Left renal pelvis (tissue), 4 donors: ENCODE measurements at places on chromosomes 7 and 10. TPM values are rescaled to one million over a fixed set of nuclear protein-coding genes. Genes with fewer than 3 reads are reported as not detected.

Gene TSPAN33
- polyA plus RNA-seq = 6.3 TPM

Gene TFPI2
- polyA plus RNA-seq = 18.0 TPM

DNA sequence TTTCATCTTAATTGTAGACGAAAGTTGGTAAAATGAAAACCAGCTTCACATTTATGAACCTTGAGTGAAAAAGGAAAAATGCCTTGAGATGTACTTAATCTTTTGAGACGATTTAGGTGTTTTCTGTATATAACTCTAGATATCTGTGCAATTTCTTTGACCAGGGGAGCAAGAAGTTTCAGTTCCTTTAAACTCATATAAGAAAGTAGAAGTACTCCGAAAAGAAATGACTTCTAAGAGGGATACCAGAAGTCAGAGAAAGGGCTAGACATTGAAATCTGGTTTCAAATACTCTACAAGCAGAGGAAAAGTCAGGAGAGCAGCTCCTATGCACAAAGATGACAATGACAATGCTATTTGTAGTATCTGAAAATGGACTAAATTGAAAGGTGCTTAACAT lies 303.7 kb downstream of the BAMBI start:
- no peak for DNase-seq

GRCh38 chr7:116630357-116630756 lies 41.6 kb upstream of the MET start:
- no peak for DNase-seq
